Left cardiac atrium (tissue), 4 donors: ENCODE measurements at places on chromosomes 5 and 9. TPM values are rescaled to one million over a fixed set of nuclear protein-coding genes. Genes with fewer than 3 reads are reported as not detected.

The ADGRD2 gene
- total RNA-seq = not detected

The ELOVL7 gene
- 2.0 TPM for total RNA-seq

The PCDHGA6 gene
- total RNA-seq = 3.7 TPM

The CDKN2A gene
- 0.24 TPM for total RNA-seq

The THG1L gene
- 5.9 TPM for total RNA-seq

The AUH gene
- total RNA-seq = 22.1 TPM

The OLFM1 gene
- 25.5 TPM for total RNA-seq

The CARTPT gene
- not detected for total RNA-seq

The BAAT gene
- total RNA-seq = 0.16 TPM

The ADCY2 gene
- 1.1 TPM for total RNA-seq

The ZFP37 gene
- total RNA-seq = 2.4 TPM

The TOR2A gene
- total RNA-seq = 5.1 TPM

The FBP2 gene
- total RNA-seq = 0.62 TPM

The SOHLH1 gene
- not detected for total RNA-seq

The PIP5K1B gene
- 47.0 TPM for total RNA-seq

The SNCAIP gene
- 2.9 TPM for total RNA-seq

The FAM153A gene
- total RNA-seq = 0.50 TPM

The ANKDD1B gene
- total RNA-seq = not detected

The SLC25A2 gene
- not detected for total RNA-seq

The GTF2H2 gene
- 11.0 TPM for total RNA-seq

The ZNF474 gene
- total RNA-seq = 0.16 TPM

The PCDHB13 gene
- 3.5 TPM for total RNA-seq

The PRDM9 gene
- total RNA-seq = not detected

The FAM163B gene
- total RNA-seq = 0.37 TPM

The CARD6 gene
- 10.8 TPM for total RNA-seq

The LMBRD2 gene
- 12.5 TPM for total RNA-seq

The BHMT gene
- total RNA-seq = 0.18 TPM

The SLC46A2 gene
- total RNA-seq = not detected

The TMEM252 gene
- total RNA-seq = 0.18 TPM

The FAM240B gene
- total RNA-seq = not detected

The ECPAS gene
- total RNA-seq = 87.8 TPM

The PCDHGC4 gene
- 1.4 TPM for total RNA-seq

The PCDHB11 gene
- 1.8 TPM for total RNA-seq

The GFPT2 gene
- 44.5 TPM for total RNA-seq
